Astrocyte of the spinal cord (primary cell): ENCODE measurements at places on chromosomes 13 and 19.

DNA sequence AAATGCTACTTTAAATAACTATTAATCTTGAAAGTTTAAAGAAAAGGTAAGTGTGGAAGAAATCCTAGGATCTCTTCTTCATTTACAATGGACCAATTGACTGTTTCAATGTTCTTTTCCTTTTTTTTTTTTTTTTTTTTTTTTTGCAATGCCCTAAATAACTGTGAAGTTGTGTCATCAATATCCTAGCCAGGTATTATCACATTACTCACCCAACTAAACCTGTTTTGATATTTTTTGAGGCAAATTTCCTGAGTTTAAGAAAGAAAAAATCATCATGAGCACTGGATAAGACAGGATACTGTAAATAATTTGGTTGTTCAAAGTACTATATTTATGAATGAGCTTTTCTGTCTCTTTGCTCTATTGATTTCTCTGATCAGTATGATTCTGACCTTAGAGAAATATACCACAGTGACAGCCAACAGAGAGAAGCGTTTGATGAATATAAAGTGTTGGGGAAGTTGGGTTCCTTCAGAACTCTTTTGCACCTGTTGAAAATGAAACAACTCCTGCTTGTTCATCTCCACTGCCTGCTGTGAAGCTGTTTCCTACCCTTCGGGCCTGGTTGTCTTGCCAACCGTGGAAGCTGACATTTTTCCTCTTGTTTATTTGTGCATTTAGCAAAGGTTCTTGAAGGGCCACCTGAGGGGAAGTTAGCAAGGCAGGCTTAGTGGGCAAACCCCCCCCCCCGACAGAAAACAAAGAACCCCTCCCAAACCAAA is 1220.5 kb upstream of the SLC10A2 start:
- no peak for DNase-seq

- no peak for DNase-seq
These were observed 13.3 kb downstream of the SLC7A1 start for GRCh38 chr13:29582171-29582570.

- DNase-seq, result no peak
These were observed 79.9 kb downstream of the MRPL57 start for GRCh38 chr13:21256351-21256761.

DNA sequence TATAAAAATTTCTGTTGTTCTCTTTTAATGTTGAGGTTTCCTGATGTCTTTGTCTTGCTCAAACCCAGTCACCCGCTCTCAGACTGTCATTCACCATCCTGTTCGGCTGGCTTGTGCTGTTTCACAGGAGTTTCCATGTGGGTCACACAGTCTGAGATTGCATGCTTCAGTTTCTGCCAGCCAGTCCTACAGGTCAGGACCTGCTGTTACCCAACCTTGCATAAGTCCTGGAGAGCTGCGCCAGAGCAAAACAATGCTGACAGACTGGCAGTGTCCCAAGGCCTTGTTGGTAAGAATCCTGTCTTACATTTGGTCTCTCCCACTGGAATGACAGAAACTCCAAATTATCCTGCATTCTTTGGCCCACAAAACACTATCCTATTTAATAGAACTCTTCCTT is 340.0 kb upstream of the SLITRK5 start:
- DNase-seq, result peak; percentile 39

GRCh38 chr19:17197666-17198065 is 17.5 kb upstream of the USE1 start:
- no peak for DNase-seq

- DNase-seq, result no peak
These were observed 268.1 kb upstream of the TMTC4 start for GRCh38 chr13:100942742-100943141.

DNA sequence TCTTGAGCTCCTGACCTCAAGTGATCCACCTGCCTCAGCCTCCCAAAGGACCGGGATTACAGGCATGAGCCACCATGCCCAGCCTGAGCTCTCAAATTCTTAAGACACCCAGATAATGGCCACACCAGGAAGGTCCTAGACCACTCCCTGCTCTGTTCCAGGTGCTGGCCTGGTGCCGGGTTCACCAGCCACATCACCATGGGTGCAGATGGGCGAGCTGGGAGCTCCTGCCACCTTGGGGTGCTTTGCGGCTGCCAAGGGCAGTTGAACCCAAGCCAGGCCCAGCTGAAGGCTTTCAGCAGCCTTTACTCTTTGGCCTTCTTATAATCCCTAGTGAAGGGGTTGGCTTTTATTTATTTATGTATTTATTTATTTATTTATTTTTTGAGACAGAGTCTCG is 4.9 kb downstream of the HPN start:
- no peak for DNase-seq

GRCh38 chr13:50910485-50910805 is 854 bp downstream of the RNASEH2B start:
- DNase-seq, result peak; percentile 50

DNA sequence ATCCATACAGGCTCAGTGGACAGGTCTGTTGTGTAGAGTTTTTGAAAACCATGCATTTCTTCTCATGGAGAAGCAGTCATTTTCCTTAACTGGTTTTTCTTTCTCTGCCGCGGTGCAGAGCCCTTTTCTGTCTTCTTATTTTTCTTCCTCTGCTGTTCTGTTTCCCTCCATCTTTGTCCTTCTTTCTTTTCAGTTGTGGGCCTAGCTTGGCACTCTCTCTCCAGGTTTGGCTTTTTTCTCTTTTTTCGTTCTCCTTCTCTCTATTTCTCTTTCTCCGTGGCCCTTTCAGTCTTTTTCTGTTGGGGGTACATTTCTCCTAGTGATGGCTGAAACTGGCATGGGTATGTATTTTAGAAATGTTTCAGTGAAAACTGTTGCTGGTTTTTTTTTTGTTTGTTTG is 24.1 kb downstream of the NFIX start:
- DNase-seq, result no peak

- DNase-seq, result no peak
These were observed 23.1 kb upstream of the CXCL17 start for GRCh38 chr19:42465827-42466280.

- DNase-seq, result no peak
These were observed 8.6 kb downstream of the PTBP1 start for GRCh38 chr19:805600-806550.

DNA sequence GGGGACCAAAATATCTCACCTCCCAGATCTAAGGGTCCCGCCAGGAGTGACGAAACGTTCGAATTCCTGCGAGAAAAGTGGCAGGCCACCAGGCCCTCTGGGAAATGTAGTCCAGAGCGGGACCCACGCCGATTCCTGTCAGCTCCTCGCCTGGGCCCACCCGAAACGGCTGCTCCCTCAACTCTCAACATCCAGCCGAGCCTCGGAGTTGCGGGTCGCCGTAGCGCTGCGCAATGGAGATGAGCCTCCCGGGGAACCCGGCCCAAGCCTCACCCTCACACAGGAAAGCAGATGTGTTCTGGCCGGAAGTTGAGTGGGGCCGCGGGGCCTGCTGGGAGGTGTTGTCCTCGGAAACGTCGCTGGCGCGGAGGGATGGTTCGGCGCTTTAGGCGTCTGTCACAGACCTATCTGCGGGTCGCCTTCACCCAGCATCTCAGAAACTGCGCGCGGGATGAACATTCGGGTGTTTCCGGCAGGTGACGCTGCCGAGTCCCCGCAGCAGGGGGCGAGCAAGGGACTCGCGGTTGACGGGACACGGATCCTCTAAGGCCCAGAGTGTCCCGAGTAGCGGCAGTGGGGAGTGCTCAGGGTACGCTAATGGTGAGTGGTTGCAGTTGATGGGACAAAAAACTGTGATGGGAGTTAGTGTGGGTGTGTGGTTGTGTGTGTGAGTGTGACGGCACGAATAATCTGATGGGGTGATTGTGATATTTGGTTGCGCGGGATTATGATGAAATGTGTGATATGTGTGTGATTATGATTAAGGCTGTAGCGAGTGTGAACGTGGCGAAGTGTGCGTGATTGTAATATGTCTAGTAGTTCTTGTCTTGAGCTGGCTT is at the start of the genes ZNF568 and ZNF829:
Gene ZNF568, plus strand, starts transcription at position 341 of the 839 bp plus-strand sequence. CDS start 6,439 bp downstream, outside the sequence.
Gene ZNF829, minus strand, starts transcription at position 300 of the 839 bp plus-strand sequence. CDS start 1,124 bp downstream, outside the sequence.
- DNase-seq, result peak; percentile 88

- DNase-seq, result peak; percentile 95
These were observed 1505.1 kb upstream of the SLC10A2 start for GRCh38 chr13:104571161-104571892.
